CD4-positive, alpha-beta T cell treated with Interferon gamma for 1 hour (primary cell): ENCODE measurements at places on chromosomes 4 and X.
A peak's percentile ranks its signal among the peaks of the same experiment; 100 is the strongest.

DNA sequence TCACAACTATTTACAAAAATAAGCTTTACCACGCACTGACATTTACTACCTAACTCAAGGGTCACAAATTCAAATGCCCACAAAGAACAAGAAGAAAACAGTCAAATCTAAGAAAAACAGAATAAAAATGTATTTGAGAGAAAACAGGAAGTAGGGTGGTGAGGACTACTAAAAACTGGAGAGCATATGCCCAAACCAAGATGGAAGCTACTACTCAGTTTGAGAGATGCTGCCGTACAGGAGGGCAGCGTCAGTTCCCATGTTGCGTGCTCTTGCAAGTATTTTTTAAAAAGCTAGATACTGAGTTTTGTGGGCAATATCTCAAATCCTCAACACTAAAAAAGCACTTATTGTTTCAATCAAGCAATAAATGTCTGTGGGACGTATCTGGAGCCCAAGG lies 16.2 kb downstream of the HNRNPD start:
- DNase-seq, result no peak

GRCh38 chr4:81173213-81173612 lies 41.8 kb downstream of the PRKG2 start:
- DNase-seq, result no peak

DNA sequence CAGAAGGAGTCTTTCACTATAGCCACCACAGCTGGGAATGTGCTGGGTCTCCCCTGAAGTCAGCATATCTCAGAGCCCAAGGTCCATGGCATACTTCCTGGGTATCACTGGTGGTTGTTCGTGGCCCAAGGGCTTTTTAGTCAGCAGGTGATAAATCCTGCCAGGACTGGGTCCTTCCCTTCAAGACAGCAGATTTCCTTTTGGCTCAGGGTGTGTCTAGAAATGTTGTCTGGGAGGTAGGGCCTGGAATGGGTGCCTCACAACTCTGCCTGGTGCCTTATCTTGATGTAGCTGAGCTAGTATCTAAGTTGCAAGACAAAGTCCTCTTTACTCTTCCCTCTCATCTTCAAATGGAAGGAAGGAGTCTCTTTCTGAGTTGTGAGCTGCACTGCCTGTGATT lies 102.4 kb upstream of the TMLHE start:
- no peak for DNase-seq

DNA sequence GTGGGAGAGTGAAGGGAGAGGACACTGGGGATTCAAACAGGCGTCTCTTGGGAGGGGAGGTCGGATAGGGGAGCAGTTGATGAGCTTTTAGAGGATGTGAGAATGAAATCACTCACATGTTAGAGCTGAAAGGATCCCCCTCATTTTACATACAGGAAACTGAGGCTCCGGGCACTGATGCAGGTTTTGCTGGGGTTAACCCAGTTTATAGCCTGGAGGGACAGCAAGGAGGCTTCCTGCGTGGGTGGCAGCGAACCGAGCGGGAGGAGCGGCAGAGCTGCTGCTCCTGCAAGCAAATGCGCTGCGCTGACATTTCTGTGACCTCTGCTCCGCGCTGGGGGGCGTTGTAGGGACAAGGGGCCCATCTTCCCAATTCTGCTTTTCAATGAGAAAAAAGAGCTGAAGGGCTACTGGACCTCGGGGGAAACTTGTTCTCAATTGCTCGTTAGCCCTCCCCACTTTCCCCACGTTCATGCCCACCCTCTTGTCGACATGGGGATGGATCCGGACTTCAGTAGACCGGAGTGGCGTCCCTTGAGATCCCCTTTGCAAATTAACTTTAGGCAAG lies 1.2 kb upstream of the NEUROG2 start:
- no peak for DNase-seq

- no peak for DNase-seq
Measured at GRCh38 chr4:26081795-26082498, 167.9 kb downstream of the SMIM20 start.

DNA sequence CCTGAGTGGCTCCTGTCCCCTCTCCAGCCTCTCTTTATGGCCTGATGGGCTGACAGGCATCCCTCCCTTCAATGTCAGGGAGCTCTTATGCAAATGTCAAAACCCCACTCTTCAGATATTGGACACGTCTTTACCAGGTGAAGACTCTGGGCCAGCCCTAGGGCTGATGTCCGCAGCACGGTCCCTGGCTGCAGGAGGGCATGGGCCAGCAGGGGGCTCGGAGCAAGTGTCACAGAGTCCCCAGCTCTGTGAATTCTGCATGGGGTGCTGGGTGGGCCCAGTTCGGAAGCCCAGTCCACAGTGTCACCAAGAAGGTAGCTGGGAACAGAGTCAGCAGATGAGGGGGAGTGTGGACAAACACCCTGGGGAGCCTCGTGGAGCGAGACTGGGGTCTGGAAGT lies 39.6 kb upstream of the PSAPL1 start:
- DNase-seq, result no peak

DNA sequence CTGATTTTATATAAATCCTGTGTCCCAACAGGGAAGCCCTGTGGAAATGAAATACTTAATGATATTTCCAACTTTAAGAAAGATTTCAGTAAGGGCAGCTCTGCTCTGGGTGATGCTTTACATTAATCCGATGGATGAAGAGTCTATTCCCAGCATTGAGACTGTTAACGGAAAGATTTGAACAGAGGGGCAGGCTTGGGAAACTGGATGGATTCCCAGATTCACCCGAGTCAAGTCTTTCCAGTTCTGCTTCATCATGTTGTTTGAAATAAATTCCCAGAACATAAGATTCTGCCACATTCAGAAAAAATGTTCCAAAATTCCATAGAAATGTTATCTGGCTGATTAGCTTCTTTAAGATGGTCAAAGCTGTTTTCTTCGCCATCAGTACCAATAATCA lies 246.0 kb downstream of the FBXW7 start:
- DNase-seq, result no peak

DNA sequence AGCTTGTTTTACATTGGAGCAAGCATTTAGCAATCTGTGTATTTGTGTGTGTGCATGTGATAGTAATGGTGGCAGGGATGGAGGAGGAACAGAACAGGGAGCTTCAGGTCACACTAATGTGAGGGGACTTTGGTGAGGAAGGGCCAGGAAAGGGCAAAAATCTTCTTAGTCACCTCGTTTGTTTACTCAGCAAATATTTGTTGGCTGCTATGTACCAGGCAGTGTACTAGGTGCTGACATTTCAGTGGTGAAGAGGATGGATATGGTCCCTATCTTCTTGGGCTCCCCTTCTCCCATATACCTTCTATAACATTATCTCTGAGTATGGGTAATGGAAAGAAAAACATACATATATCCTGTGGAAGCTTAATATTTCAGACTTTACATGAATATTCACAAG lies 48.5 kb upstream of the HDAC8 start:
- DNase-seq, result no peak

- no peak for DNase-seq
Measured at GRCh38 chr4:173492315-173492714, 37.7 kb downstream of the HAND2 start.

DNA sequence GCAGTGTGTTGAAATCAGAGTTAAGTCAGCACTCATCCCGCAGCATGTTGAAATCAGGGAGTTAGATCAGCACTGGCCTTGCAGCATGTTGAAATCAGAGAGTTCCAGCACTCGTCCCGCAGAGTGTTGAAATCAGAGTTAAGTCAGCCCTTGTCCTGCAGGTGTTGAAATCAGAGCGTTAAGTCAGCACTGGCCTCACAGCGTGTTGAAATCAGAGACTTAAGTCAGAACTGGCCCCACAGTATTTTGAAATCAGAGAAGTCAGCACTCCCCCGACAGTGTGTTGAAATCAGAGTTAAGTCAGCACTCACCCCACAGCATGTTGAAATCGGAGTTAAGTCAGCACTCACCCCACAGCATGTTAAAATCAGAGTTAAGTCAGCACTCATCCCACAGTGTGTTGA lies 10.9 kb upstream of the UVSSA start:
- peak; percentile 31 for DNase-seq

DNA sequence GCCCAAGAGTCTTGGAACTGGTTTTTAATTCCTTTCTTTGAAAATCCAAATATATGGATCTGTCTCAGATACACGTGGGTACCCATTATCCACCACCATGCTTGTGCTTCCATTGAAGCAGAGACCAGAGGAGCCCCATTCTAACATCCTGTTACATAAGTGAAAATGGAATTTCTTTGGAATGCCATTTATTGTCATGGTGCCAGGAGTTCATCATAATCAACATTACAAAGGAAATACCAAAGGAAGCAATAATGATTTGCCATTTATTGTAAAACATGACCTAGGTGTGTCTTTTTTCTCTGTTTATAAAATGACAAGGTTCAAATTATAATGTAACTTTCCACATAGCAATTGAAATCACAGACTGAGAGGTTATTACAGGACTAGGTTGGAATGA lies 61.7 kb downstream of the PALLD start:
- no peak for DNase-seq

GRCh38 chrX:129006491-129006890 lies 516.8 kb downstream of the SMARCA1 start:
- no peak for DNase-seq

DNA sequence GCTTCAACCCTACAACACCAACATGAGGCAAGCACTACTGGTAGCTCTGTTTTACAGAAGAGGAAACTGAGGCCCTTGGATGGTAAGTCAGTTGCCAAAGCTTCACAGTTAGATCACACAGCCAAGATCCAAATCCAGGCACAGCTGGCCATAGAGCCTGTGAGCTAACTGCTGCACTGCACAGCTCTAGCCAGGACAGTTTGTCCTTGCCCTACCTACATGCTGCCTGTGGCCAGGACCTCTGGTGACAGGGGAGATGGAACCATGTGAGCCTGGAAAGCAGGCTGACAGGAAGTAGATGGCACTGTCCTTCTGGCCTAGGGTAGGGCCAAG lies 257.8 kb downstream of the FBXW7 start:
- DNase-seq, result no peak

DNA sequence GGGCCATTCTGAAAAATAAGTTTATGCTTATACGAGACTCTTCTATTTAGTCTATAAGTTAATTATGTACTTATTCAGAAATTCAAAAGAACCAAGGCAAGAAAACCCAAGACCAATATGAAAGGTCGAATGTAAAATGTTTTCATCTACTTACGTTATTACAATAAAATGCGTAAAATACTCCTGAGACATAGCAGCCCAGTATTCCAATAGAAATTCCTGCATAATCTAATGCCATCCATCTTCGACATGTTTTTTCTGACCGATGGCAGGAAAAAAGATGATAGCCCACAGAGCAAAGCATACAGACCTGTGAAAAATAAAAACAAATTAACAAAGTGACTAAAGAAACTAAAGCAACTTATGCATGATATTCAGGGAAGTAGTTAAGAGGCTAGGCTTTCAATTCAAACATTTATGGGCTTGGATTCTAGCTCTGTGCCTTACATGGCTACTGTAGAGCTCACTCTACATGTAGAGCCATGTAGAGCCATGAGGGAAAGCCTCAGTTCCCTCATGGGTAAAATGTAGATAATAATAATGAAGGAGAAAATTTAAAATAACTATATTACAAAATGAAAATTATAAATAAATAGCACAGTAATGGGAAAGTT lies 9.1 kb downstream of the PAQR3 start:
- DNase-seq, result no peak

DNA sequence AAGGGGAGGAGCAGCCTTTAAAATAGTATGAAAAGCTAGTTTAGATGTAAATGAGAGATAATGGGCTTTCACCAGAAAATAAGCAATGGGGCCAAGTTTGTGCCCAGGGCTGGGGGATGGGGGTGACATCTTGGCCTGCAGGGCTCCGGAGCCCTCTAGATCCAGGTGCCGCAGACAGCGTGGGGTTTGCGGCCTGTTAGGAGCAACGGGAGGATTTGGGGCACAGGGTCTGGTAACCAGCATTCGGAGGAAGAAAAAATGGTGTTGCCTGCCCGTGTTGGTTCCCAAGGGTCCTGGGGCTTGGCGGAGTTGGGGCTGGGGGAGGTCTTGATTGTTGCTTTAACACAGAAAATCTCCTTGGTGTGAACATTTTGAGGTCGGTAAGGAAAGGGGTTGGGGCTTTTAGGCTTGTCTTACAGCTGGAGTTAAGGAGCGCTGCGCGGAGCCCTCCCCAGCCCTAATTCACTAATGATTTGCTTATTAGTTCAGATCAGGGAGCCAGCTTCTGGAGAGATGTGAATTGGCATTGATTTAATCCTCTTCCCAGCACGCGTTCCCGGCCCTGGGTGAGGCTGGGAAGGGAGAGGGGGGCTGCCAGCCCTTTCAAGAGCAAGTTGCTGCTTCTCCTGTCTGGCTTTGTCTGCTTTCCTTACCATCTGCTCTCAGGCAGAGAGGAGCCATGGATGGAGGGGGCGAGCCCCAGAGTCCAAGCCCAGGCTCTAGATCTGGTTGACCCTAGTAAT lies 443.4 kb downstream of the BCOR start:
- no peak for DNase-seq

GRCh38 chr4:174157106-174157607 lies 126.3 kb downstream of the FBXO8 start:
- no peak for DNase-seq

DNA sequence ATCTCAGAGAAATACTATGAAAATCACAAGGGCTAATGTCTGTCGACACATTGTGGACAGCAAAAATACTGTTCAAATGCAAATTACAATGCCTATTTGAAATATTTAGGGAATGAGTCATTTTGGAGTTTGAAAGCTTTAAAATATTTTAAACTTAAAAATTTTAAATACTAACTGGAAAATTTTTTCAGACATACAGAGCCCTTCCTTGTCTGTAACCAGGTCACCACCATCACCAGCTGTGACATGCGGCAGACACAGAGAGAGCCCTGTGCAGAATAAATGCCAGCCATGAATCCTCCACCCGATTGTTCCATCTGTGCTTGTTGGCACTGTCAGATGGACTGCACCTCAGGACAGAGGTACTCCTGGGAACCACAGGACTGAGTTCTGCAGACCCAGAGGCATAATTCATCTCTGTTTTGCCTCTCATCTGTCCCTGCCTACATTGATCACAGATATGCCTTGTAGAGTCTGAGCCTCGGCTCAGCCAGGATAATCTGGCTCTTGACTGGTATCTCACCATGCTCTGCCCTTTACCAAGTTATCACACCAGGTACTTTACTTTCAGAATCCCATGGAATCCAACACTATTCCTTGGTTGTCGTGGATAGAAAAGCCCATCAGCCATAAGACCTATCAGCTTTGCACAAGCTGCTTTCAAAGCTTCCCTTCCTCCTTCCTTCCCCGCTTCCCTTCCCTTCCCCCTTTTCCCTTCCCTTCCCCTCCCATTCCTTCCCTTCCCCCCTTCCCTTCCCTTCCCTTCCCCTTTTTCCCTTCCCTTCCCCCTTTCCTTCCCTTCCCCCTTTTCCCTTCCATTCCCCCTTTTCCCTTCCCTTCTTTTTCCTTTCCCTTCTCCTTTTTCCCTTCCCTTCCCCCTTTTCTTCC lies 67.2 kb downstream of the TBC1D9 start:
- no peak for DNase-seq

GRCh38 chrX:150692831-150693724 lies at the start of gene MTMR1:
Gene MTMR1 (plus strand): TSS chrX:150693396. CDS start chrX:150693531, 135 bp downstream.
- DNase-seq, result peak; percentile 52

GRCh38 chrX:23765868-23766267 lies 17.1 kb upstream of the SAT1 start:
- DNase-seq, result no peak

GRCh38 chrX:136825771-136826170 lies 45.0 kb upstream of the ARHGEF6 start:
- DNase-seq, result no peak

- no peak for DNase-seq
Measured at GRCh38 chr4:146495269-146495668, 26.5 kb downstream of the SLC10A7 start.
